ENCODE measurements at places on chromosomes 16 and 17. TPM values are rescaled to one million over a fixed set of nuclear protein-coding genes. Genes with fewer than 3 reads are reported as not detected.
A peak's percentile ranks its signal among the peaks of the same experiment; 100 is the strongest.

DNA sequence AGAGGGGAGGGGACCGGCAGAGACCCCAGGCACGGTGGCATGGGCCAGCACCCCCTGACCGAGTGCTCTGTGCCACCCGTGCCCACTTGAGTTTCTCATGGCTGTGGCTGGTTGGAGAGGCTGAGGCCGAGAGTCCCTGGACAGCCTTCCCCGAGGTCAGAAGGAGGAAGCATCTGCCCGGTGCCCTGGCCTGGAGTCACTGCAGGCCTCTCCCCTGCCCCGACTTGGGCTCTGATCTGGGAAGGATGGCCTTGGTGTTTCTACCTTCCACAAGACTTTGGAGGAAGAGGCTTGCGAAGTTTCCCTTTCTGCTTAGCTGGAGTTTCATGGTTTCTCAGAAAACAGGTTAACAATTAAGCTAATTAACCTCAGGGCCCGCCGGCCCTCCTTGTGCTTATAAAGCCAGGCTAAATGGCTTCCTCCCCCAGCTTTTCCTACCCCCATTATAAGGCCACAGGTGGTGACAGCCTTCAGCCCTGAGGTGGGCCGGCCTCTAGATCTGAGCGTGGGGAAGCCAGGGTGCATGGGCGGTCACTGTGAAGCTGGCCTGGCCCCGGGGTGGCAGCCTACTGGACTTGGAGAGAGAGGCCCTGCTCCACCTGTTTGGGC is 17.3 kb downstream of the LLGL2 start:
- no peak for DNase-seq

DNA sequence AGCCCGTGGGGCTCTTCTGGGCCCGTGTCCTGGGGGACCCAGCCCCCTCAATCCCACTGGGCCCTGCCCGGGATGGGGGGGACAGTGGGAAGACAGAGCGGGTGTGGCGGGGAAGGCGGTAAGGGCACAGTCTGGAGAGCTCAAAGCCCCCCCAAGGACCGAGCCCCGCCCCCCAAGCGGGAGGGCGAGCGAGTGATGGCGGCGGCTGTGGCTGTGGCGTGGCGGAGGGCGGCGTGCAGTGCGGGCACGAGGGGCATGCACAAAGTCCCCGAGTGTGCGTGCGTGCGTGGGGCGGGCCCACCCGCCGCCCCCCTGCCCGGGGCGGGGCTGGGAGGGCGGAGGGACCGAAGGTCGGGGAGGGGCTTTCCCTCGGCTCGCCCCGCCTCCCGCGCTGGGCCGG is 3.6 kb upstream of the WDR24 start:
- DNase-seq, result no peak

GRCh38 chr17:1183171-1183873 is 3.5 kb upstream of the ABR start:
- DNase-seq, result no peak

The KRTAP2-1 gene
- total RNA-seq, result not detected

- no peak for DNase-seq
These were observed 18.9 kb downstream of the CA4 start for GRCh38 chr17:60168654-60169053.

- DNase-seq, result no peak
These were observed 215.3 kb downstream of the ABCC12 start for GRCh38 chr16:47940466-47940865.

GRCh38 chr16:75109732-75110243 is 6.8 kb downstream of the LDHD start:
- no peak for DNase-seq

GRCh38 chr16:9331503-9331902 is 240.1 kb downstream of the HAPSTR1 start:
- DNase-seq, result no peak

GRCh38 chr16:86517652-86518258 is 7.4 kb downstream of the FOXF1 start:
- peak; percentile 51 for DNase-seq

The RHBDL3 gene
- 4.0 TPM for total RNA-seq

DNA sequence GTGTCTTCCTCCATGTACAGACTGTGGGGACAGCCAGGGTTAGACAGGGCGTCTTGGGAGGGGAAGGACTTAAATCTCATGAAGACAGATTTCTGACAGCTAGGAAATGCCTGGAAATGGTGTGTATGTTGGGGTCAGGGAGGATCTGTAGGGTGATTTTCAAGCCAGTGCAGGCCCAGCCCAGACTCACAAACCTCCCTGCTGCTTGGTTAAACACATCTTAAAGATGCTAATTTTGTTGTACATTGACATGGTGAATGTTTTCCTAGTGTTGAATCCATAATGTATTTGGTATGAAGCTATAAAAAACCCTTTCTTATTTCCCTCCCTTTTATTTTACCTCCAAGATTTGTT is 238.3 kb downstream of the CCDC182 start:
- no peak for DNase-seq

GRCh38 chr17:79543531-79543930 is 67.3 kb downstream of the RBFOX3 start:
- DNase-seq, result no peak

DNA sequence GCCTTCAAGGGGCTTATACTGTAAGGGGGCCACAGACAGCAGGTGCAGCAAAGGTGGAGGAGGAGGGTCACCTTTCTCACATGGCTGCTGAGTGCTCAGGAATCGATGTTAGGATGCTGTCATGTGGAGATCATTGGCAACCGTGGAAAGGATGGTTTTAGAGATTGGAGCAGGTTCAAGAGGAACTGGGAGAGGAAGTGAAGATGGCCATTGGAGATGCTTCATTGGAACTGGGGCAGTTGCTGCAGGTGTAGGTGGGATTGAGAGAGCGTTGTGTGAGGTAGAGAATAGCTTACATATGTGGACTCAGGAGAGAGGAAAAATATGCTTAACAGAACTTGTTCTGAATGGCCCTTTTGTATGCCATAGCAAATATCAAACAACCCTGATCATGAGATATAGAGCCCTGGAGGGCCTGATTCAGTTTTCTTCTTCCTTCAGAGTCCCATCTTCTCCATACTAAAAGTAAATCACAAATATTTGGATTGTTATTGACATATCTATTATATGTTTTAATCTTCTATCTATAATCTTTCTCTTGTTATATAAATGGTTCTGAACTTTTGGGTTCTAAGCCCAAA is 40.8 kb downstream of the LDHD start:
- DNase-seq, result no peak

DNA sequence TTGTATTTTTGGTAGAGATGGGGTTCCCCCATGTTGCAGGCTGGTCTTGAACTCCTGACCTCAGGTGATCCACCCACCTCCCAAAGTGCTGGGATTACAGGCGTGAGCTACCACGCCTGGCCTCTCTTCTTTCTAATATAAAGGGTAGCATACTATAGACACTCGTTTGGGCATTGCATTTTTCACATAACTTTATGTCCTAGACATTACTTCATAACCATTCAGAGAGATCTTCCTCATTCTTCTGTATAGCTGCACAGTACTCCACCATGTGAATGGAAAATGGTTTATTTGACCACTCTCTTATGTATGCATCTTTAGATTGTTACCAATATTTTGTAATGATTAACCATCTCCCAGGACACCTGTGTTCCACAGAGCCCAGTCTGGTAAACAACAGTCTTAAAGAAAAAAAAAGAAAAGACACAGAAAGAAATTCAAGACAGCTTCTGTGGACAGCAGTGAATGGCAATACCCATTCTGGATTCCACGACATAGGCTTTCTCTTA is 42.1 kb downstream of the TK2 start:
- no peak for DNase-seq

GRCh38 chr17:43631429-43631828 is 30.3 kb downstream of the MEOX1 start:
- DNase-seq, result no peak

The METTL23 gene
- 57.8 TPM for total RNA-seq

- DNase-seq, result no peak
These were observed 171.0 kb downstream of the KATNIP start for GRCh38 chr16:27720731-27721530.

- no peak for DNase-seq
These were observed 113.2 kb downstream of the PRKCA start for GRCh38 chr17:66415366-66416206.

DNA sequence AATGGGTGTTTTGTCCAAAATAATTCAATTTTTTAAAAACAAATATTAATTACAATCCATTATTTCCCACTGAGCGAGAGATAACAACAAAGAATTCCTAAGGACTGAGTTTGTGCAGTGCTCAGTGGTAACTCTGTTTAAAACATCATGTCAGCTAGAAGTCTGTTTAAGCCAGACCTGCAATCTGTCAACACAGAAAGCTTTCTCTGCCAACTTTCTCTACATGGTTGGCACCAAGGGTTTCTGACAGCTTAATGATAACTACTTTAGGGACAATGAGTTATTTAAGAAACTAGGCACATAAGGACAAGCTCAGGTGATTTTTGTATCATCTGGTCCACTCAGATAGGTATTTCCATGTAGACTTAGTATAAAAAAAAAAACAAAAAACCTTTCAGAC is 81.8 kb downstream of the WDR59 start:
- DNase-seq, result no peak

The TXNDC11 gene
- total RNA-seq, result 26.8 TPM

GRCh38 chr17:33328129-33328528 is 35.0 kb upstream of the ASIC2 start:
- no peak for DNase-seq

The DBNDD1 gene
- total RNA-seq, result 60.2 TPM

The KRTAP2-2 gene
- 1.2 TPM for total RNA-seq

DNA sequence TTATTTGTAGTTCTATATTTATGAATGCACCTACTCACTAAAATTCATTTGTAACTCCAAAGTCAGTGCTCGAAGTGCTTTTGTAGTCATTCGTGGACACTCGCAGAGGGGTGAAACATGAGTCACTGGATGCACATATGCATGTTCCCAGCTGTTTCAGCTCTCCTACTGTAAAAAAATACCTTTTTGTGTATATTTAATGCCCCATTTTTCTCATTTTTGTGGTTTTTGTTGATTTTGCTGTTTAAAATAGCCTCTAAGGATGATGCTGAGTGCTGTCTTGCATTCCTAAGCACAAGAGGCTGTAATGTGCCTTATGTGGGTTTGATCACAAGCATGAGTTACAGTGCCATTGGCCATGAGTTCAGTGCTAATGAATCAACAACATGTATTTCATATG is 30.6 kb downstream of the CENPV start:
- no peak for DNase-seq

- no peak for DNase-seq
These were observed 510.7 kb downstream of the MAF start for GRCh38 chr16:79089735-79090284.

The TAT gene
- 0.91 TPM for total RNA-seq

The TEX14 gene
- 0.89 TPM for total RNA-seq

- DNase-seq, result no peak
These were observed 240 bp downstream of the WBP2 start for GRCh38 chr17:75854881-75855309.

DNA sequence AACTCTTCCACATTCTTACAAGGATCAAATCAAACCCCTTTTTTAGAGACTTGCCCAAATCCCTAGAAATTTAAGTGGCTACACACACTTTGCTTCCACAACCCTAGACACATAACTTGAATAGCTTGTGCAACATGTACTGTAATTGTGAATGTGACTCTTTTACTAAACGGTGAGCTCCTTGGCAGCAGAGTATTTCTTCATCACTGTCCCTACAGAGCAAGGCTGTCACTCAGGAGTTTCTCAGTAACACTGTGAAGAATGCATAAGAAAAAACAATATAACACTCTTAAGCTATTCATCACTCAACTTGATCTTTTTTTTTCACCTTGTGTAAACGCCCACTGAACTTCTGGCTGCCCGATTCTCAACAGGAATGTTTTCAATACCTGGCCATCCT is 53.8 kb upstream of the ADAMTS18 start:
- DNase-seq, result no peak

The B9D1 gene
- total RNA-seq, result 20.0 TPM

GRCh38 chr17:49565948-49566491 is 9.7 kb upstream of the NXPH3 start:
- no peak for DNase-seq

The ABCC6 gene
- total RNA-seq, result 2.7 TPM

GRCh38 chr17:10631048-10631700 is 25.9 kb downstream of the MYH3 start:
- DNase-seq, result no peak

DNA sequence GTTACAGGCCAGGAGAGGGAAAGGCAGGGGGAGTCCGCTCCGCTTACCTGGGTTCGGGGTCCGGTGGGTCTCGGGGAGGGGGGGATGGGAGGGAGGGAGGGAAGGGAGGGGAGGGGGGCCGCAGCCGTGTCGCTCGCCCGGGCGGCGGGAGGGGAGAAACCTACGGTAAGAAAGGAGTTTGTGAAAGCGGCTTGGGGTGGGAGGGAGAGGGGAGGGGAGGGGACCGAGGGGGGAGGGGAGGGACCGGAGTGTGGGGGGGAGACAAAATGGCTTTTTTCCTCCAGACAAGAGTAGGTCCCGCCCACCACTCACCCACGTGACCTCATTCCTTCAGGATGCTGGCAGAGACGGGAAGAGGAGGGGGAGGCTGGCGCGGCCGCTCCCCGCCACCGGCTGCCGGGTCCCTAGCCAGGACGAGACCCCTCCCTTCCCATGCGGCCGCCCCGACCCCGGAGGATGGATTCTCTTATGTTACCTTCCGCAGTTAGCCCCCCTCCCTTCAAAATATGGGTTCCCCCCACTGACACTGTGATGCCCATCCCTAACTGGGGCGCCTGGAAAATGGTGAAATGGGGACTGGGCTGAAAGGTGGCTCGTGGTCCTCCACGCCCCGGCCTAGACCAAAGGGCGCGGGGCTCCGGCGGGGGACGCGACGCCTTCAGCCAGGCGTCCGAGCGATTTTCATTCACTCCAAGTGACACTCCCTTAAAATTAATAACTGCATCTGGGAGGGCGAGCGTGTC is at the start of gene PCGF2:
Gene PCGF2, minus strand, starts transcription at position 188 of the 743 bp plus-strand sequence. CDS start 7,934 bp downstream, outside the sequence.
- peak; percentile 71 for DNase-seq

DNA sequence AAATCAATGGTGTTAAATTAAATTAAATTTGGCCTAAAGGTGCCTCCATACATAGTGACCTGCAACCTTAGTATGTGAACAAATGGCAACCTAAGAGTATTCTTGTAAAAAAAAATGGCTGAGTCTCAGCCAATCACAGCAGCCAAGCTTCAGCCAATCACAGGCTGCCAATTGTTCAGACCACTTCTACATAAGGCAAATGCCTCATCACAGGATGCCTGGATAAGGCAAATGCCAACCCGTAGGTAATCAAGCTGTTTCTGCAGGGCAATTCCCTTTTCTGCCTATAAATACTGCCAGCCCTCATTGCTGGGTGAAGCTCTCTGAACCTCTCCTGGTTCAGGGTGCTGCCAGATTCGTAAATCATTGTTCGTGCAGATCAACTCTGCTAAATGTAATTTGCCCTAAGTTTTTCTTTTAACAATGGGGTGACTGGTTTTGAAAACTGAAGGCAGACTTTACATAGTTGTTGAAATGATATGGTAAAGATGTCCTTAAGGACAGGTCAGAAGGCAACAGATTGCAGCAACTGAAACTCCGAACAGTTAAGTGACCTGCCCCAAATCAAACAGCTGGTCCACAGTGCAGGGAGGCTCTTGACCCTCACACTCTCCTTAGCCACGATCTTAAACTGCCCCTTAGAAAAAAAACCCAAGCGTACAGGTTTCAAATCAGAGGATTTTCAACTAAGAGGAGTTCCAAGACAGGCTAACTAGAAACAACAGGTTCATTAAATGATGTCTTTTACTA is 50.3 kb downstream of the N4BP1 start:
- no peak for DNase-seq

The GPS2 gene
- total RNA-seq, result 61.3 TPM

- DNase-seq, result no peak
These were observed 2.3 kb upstream of the HOXB2 start for GRCh38 chr17:48546924-48547807.
